CD8-positive, alpha-beta T cell (primary cell): ENCODE measurements at places on chromosomes 3 and 15. TPM values are rescaled to one million over a fixed set of nuclear protein-coding genes. Genes with fewer than 3 reads are reported as not detected.

GRCh38 chr3:18071833-18072232 is 329.4 kb upstream of the TBC1D5 start:
- no peak for DNase-seq

DLEC1 gene
- total RNA-seq: 1.9 TPM

GOLGA6L9 gene
- 3.2 TPM for total RNA-seq

GREM1 gene
- total RNA-seq: not detected

DNA sequence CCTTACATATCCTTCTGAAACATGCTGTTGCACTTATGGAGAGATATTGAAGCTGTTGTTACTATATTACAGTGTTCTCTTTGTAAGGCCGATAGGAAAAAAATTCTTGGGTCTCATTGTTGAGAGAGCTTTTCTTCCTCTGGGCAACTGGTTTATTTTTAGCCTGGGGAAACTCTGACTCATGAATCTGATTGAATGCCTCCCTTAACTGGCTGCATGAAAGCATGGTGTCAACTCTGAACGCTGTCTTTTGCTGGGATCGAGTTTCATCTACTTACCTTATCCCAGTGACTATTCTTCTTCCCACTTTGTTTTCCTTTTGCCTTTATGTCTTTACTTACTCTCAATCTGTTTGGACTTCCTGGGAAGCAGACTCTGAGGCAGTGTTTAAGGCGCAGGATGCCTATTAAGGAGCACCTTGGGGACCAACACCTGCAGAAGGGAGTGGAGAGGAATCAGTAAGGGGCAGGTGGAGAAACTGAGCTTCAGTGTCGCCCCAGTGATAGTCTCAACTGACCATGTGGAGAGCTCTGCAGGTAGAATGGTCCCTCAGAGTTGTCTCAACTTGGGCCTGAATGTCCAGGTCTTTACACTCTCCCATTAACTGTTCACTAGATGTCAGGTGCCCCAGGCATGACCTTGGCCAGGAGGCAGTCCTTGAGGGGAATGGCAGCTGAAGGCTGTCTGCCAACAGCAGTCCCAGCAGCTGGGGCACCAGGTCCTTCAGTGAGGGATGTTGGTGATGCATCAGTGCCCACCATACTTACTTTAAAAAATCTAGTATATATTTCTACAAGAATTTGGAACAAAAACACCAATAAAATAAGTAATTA is 88.9 kb upstream of the CCNL1 start:
- no peak for DNase-seq

LTK gene
- 12.3 TPM for total RNA-seq

- DNase-seq: no peak
These were observed 278.7 kb downstream of the FHIT start for GRCh38 chr3:60972599-60972998.

- no peak for DNase-seq
These were observed 141.7 kb downstream of the RPLP1 start for GRCh38 chr15:69593981-69594966.

DNA sequence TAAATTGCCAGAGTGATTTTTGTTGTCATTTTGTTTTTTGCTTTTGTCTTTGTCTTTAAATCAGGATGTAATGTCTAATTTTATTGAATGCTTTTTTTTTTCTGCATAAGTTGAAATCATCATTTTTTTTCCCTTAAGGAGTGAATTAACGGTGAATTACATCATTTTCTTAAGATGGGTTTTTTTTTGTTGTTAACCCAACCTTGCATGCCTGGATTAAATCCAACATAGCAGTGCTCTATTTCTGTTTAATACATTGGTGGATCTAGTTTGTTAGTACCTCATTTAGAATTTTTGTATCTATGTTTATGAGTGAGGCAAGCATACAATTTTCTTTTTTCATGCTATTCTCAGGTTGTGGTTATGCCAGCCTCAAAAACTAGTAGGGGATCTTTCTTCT is 186.4 kb upstream of the TMC3 start:
- DNase-seq: no peak

DNA sequence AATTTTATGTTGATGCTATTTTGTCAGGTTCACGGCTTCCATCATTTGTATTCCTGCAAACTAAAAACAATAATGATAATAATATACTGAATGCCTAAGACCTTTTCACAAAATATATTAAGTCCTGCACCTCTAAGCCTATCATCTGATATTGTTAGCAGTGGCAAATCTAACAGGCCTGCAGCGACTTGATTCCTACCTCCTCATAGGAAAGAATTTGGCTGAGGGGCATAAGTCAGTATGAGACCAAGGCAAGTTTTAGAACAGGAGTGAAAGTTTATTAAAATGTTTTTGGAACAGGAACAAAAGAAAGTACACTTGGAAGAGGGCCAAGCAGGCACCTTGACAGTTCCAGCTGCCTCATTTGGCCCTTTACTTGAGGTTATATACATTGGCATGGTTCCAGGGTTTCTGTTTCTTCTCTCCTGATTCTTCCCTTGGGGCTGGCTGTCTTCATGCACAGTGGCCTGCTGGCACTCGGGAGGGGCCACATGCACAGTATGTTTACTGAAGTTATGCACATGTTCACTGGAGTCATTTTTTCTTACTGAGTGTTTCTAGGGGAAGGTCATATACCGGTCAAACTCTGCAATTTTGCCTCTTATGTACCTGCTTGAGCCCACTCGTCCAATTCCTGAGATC is 418.1 kb downstream of the EPHA6 start:
- no peak for DNase-seq

DNA sequence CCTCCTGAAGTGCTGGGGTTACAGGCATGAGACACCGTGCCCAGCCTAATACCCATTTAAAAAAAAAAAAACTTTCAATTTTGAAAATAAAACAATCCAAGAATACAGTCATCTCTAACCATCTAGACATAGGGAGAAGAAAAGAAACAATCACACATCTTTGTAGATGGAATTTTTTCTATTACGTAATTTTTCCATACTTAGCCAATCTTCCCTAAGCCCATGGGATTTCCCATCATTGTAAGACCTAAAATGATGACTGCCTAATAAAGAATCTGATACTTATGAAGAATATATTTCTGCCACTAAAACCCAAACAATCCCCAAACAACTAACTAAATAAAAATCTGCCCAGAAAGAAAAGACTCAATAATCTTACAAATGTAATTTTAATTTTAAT is 88.7 kb downstream of the CBLB start:
- DNase-seq: no peak

DNA sequence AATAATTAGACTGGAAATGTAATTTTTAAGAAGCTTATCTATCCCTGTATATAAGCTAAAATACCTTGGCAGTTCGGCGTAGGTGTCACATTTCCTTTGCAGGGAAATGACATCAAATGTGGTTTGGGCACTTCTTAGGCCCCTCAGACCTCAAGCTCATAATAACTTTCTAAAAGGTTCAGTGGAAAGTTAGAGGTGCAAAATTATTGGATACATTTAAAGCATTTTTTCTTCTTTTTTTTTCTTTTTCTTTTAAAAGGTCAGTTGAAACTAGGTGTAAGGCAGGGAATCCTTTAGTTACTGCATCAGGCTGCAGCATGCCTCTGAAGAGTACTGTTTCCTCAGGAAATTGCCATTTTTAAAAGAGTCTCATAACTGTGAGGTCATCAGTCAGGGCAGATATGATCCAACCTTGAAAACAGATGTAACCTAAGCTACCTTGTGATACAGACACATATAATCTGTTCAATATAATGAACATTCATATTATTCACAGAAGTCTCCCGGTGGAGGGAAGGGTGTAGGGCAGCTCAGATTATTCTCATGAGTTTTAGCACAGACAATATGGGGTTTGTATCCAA is 4.8 kb downstream of the SACM1L start:
- DNase-seq: peak; percentile 60

DNA sequence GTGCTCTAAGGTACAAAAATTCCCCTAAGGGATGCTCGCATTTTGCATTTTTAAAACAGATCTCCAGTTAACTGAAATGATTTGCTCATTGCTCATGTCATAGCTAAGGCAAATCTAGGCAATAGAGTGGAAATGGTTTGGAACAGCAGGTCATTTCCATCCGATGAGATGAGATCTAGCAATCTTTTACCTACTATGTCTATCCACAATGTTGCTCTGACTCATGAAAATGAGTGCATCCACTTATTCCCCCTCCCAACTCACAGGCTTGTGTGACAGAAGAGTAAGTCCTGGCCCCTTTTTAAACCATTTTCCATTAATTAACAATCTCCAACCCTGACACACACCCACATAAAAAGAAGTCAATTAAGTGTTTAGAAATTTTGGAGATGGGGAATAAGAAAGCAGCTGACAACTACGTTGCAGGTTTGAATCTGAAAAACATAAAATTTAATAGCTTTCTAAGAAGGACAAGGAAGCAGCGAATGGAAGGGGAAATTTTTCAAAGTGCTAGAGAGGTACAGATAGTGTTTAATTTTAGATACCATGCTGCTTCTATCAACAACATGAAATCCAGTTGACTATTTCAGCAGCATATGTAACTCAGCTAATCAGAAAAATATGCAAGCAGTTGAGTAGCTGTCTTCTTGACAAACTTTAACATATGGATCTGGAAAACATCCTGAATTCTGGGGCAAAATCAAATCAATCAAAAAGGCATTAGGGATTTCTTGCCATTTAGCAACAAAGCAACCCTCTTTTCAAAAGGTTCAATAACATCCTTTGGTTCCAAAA is 112.0 kb downstream of the TMCO5A start:
- DNase-seq: no peak

P2RY12 gene
- not detected for total RNA-seq

- DNase-seq: no peak
These were observed 53.9 kb upstream of the TASOR start for GRCh38 chr3:56737006-56737405.

RGMA gene
- 1.7 TPM for total RNA-seq

DNA sequence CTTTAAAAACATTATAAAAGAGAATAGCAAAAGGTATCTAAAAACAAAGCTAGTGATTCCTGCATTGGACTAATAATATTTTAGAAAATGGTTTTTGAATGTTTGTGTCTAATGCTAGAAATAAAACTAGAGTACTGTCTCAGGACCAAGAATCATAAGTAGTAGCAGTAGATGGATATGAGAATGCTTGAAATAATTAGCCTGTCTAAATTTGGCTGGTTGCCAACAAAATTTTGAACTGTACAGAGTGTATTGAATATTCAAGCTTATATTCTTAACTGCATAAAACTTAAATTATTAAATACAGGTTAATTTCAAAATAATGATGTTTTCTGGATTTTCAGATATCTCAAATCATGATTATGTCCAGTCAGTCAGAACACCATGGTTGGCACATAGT is 14.0 kb downstream of the ABHD5 start:
- no peak for DNase-seq

GRCh38 chr3:64352639-64352992 is 127.3 kb upstream of the PRICKLE2 start:
- DNase-seq: no peak
